ENCODE measurements at places on chromosomes 6 and 20. TPM values are rescaled to one million over a fixed set of nuclear protein-coding genes. Genes with fewer than 3 reads are reported as not detected.

GSTA3 gene
- total RNA-seq: not detected

GSTA2 gene
- total RNA-seq: not detected

- no peak for DNase-seq
These were observed 69.3 kb upstream of the SUPT3H start for GRCh38 chr6:45447005-45447404.

GRCh38 chr20:25061103-25061799, 3.3 kb upstream of the ACSS1 start:
- no peak for DNase-seq

- DNase-seq: no peak
These were observed 28.4 kb upstream of the SDHAF4 start for GRCh38 chr6:70538376-70538775.

SLC25A27 gene
- 1.2 TPM for total RNA-seq

GRCh38 chr6:64266351-64266821, 630.8 kb downstream of the PHF3 start:
- DNase-seq: no peak

MYLK2 gene
- total RNA-seq: not detected

DNA sequence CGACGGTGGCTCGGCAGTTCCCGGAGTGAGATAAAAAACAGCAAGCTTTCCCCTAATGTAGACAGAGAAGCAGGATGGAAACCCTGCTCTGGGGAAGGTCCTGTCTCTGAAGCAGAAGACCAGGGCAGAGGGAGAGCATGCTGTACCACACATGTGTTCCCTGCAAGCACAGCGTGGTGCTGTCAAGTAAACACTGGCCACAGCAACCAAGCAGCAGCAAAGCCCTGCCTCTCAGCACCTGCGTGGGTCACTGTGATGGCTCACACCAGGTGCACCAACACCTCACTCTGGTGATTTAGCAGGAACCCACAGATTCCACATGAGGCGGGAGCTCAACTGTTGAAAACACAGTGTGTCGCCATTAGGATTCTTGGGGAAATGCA, 65.2 kb upstream of the TXNDC5 start:
- DNase-seq: no peak

DNA sequence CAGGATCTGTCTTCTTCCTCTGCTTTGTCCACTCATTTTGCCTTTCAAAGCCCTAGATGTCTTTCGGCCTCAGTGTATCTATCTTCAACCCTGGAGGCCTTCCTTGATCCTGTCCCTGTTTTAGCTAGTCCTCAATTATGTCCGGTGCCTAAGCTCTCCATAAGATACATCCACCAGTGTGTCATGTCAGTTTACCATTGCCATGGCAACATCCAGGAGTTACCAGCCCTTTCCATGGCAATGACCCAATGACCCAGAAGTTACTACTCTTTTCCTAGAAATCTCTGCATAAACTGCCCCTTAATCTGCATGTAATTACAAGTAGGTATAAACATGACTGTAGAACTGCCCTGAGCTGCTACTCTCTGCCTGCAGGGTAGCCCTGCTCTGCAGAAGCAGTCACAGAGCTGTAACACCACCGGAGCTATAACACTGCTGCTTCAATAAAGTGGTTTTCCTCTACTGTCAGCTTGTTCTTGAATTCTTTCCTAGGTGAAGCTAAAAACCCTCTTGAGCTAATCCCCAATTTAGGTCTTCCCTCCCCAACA, 712.1 kb upstream of the AGPAT4 start:
- no peak for DNase-seq

DNA sequence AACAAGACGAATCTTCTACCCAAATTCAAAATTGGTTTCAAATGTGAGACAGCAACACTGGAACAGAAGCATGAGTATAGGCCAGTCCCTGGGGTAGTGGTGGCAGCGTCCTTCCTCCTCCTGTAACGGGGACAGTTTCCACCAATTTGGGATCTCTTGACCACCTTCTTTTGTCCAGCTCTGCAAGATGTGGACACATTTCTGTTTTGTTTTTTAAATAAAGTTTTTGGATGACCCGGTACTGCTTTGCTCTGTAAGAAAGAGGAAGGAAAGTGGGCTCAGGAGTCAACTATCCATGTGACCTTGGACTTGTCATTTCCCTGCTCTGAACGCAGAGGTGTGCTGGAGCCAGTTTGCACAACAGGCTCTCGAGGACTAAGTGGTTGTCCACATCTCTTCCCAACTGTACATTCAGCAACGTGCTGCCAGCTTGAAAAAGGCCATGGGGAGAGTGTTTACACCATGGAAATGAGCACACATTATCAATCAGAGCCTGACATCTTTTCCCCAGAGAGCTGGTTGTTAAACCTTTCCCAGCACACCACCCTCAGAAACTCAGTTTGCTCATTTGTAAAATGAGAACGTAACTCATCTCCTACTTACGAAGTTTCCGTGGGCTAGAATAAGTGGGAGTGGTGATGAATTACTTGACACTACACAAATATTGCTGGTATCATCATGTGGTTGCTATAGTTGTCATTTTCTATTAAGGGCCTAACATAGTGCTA, 66.5 kb downstream of the ADTRP start:
- DNase-seq: no peak

RRAGD gene
- total RNA-seq: 9.0 TPM

ZBTB9 gene
- 5.7 TPM for total RNA-seq

DNA sequence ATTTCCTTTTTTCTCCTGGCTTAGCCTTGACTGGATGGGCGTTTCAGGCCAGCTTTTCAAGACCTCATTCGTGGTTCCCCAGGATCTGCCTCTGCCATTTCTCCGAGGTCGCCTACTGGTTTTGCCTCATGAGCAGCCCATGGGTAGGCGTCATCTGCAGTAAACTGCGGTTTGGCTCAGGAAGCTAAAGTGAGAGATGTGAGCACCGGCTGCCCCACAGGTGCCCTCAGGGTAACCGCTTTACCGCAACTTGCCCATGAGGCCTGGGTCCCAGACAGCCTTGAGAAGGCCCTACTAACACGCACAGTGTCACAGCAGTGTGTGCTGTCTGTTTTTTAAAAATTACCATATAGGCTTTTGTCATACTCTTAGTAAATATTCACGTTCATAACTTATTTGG, 53.4 kb upstream of the TBXT start:
- peak; percentile 27 for DNase-seq
